ENCODE measurements at places on chromosomes 7 and 10.

DNA sequence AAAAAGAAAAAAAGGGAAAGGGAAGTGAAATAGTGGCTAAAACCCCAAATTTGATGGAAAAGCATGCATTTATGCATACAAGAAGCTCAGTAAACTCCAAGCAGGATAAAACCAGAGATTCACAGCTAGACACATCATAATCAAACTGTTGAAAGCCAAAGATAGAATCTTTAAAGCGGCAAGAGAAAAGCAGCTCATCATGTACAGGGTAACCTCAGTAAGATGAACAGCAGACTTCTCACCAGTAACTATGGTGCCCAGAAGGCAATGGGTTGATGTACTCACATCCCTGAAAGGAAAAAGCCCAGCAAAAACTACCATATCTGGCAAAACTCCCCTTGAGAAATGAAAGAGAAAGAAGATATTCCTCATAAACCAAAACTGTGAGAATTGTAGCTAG lies 60.4 kb downstream of the TPST1 start:
- DNase-seq = no peak

GRCh38 chr10:103181244-103181643 lies 11.8 kb downstream of the NT5C2 start:
- DNase-seq = no peak

- peak; percentile 55 for DNase-seq
These were observed 982 bp downstream of the SFXN3 start for GRCh38 chr10:101031796-101032636.

DNA sequence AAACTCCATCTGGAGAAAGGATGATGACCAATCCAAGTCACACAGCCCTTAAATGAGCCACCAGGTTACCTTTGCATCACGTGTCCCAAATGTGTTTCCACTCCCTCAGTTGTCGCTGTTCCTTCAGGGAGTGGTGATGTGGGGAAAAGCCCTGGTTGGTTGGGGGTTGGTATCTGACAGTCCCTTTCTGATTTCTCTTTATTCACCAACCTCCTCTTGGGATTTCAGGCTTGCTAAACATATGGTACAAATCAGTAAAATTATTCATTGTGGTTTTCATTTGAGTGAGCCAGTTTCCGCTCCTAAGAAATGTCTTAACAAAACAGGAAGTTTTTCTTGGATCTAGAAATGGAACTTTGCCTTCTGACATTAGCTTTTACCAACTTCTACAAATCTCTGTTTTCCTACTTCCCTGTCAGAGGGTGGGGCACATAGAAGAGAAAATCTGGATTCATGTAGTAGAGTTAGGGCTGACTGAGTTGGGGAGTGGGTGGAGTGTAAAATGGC lies 40.0 kb upstream of the KMT2E start:
- DNase-seq = no peak

DNA sequence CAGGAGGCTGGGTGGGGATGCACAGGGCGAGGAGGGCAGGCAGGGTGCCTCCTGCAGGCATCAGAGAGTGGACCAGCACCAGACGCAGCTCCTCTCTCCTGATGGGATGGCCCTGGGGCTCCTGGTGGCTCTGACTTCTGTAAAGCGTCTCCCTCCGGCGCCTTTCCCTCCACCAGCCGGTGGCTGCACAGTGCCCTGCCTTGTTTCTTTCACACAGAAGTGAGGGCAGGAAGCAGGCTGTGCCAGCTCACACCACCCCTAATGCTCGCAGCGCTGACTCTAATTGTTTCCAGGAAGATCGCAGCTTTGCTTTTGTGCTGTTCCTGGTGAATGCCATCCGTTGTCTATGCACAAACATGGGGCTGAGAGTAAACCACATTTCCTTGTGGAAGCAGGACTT lies 152.3 kb upstream of the LANCL2 start:
- no peak for DNase-seq

Data from activated CD4-positive, alpha-beta T cell treated with anti-CD3 and anti-CD28 coated beads, Interleukin-2, amount 50 U/mL, for 24 hours (primary cell).